WERI-Rb-1 (cell line): ENCODE measurements at places on chromosomes 1 and 21.
A peak's percentile ranks its signal among the peaks of the same experiment; 100 is the strongest.

DNA sequence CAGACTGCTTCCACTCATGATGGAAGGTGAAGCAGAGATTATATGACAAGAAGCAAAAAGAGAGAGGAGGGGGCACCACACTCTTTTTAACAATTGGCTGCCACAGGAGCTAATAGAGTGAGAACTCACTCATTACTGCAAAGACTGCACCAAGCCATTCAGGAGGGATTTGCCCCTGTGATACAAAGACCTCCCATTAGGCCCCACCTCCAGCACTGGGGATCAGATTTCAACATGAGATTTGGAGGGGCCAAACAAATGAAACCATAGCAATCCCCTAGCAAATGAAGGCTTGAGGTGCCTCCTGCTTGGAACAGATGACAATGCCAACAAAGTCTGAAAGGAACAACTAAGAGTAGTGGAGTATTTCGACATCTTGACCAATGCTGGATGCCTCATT, 122.5 kb upstream of the COA6 start:
- DNase-seq: no peak

- DNase-seq: no peak
Measured at GRCh38 chr1:154158307-154159125, 3.6 kb upstream of the NUP210L start.

GRCh38 chr1:224502459-224503160, 68.0 kb upstream of the WDR26 start:
- DNase-seq: peak; percentile 14

- no peak for DNase-seq
Measured at GRCh38 chr1:25872713-25873112, 2.8 kb downstream of the PAQR7 start.

DNA sequence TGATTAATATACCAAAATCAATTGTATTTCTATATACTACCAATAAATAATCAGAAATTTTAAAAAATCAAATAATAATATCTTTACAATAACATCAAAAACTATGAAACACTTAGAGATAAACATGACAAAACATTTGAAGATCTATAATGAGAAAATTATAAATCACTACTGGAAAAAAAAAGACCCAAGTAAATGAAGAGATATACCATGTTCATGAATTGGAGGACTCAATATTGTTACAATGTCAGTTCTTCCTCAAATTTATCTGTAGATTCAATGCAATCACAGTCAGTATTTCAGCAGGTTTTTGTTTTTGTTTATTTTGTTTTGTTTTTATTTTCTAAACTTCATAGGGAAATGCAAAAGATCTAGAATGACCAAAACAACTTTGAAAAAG, 4.2 kb upstream of the ITPKB start:
- no peak for DNase-seq

GRCh38 chr1:2174348-2175054, 20.1 kb downstream of the FAAP20 start:
- peak; percentile 71 for DNase-seq

- DNase-seq: no peak
Measured at GRCh38 chr1:194060481-194060880, 874.1 kb upstream of the B3GALT2 start.

DNA sequence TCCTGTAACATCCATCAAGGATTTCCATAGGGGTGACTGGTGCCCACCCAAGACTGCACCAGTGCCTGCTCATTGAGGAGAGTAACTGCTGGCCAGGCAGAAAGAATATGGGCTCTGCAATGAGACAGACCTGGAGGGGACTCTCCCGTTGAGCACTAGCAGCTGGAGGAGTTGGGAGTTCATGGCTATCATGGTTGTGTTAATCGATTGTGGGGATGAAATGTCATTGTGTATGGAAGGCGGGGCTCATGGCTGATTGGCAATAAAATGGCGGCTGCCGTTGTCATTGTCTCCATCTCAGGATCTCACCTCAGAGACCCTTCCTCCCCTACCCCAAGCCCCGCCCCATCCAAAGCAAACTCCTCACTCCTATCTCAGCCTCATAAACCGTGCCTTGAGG, 3.9 kb downstream of the TMEM125 start:
- DNase-seq: no peak

- DNase-seq: no peak
Measured at GRCh38 chr21:44556879-44557278, 1.7 kb downstream of the KRTAP10-3 start.

DNA sequence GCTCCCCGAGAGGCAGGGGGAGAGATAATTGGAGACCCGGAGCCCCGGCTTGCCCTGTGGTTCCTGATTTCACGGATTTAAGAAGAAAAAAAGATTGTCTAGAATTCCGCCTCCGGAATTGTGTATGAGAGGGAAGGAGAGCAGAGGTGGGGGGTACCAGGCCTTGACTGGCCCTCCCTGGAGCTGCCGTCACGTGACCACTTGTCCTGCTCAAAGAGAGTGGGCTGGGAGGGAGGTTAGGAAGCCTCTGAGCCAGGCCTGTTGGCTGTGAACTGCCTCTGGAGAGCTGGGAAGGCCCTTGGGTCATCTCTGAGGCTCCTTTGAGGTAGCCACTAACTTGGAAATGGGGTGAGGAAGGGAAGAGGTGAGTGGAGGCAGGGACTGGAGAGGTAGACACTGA, 106.5 kb downstream of the GRIK3 start:
- no peak for DNase-seq

- no peak for DNase-seq
Measured at GRCh38 chr1:161080441-161081405, 8.6 kb downstream of the NECTIN4 start.

- DNase-seq: no peak
Measured at GRCh38 chr21:29940361-29940760, 565 bp upstream of the GRIK1 start.

- no peak for DNase-seq
Measured at GRCh38 chr1:67304023-67304422, 3.6 kb upstream of the IL12RB2 start.

- DNase-seq: no peak
Measured at GRCh38 chr1:110069404-110070281, 829 bp downstream of the ALX3 start.

DNA sequence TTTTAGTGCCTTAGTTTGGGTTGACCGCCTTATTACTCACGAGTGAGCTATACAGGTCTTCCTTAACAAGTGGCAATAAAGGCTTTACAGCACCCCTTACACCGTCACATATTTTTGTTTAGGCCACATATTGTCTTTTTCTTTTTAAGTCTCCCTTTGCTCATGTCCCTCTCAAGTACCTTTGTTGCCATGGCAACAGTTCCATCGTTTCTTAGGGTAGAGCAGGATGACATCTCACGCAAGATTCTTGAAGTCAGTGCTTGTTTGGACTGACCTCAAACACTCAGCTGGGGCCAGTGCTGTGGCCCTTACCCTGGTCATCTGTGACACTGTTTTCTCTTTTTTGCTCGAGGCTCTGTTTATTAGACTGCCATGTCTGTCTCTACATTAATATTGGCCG, 69.8 kb downstream of the PBX1 start:
- no peak for DNase-seq

GRCh38 chr1:8878448-8878697, at the start of gene ENO1:
ENO1 (minus strand) TSS chr1:8878686; CDS start chr1:8874908, 3,778 bp downstream.
- DNase-seq: no peak

DNA sequence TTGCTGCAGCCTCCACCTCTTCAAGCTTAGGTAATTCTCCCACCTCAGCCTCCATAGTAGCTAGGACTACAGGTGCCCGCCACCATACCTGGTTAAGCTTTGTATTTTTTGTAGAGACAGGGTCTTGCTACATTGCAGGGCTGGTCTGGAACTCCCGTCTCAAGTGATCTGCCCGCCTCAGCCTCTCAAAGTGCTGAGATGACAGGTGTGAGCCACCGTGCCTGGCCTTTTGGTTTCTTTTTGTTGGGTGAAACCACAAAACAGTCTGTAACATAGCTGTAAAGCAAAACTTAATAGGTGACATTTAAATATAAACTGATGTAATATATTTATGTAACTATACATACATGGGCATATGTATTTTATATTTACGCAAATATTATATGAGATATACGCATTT, 3.1 kb upstream of the DNAJC11 start:
- no peak for DNase-seq

DNA sequence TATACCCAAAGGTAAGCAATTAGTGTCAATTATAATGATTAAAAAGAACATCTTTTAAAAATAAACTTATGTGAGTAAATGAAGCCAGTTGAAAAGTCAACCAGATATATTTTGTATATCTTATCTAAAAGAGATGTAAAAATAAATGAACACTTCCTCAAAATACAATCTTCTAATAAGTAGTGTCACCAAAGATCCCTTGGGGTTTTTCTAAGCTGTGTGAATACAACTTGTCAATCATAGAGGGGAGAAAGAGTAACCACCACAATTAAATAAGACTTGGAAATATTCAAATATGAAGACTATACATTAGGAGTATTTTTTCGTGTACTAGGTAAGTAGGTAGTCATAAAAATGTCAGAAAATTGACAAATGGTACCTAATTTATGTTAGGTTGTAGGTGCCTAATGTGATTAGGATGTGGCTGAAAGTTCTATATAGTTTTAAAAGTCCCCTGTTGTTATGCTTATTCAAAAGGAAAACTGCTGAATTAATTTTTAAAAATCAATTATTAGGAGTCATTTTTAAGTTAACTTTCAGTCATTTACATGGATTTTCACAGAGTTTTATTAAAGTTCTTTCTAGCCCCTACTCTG, 72.6 kb downstream of the RASAL2 start:
- DNase-seq: no peak

- DNase-seq: no peak
Measured at GRCh38 chr1:29845910-29846309, 609.6 kb downstream of the PTPRU start.

DNA sequence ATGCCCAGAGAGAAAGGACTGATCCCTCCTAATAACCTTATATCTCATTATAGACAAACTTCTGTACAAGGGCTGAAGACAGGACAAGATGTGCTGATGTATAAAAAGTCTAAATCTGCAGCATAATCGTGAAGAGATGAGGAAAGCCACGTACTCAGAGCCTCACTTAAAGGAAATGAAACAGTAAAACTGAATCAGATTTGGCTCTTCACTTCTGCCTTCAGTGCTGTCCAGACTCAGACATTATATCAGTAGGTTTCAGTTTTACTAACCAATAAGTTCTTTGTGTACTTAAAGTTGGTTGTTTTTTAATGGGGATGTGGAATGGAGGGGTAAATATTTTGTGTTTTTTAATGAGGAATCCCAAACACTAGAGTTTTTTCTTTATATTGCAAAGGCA, 45.3 kb upstream of the RGS1 start:
- no peak for DNase-seq

DNA sequence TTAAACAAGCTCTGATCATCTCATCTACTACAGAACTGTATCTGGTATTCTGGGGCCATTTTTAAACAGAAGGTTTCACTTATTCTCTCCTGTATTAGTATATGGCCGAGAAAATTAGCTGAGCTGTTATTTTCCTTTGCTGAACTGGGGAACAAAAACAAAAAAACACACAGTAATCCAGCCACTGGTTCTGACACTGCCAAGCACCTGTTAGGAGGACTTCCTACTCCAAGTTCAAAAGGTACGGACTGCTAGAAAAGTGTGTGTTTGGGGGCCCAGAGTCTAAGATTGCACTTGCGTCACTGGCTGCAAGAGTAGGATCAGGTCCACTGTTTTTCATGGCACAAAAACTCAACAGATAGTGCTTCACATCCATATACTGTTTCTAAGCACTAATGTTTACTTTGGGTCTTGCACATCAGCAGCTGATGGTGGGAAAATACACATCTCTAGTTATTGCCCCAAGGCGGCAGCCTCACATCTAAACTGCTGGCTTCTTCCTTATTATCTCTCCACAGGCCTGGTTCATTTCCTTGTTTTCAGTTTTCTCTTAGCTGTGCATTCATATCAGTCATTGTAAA, 226.1 kb downstream of the FGGY start:
- no peak for DNase-seq

GRCh38 chr1:206105464-206105995, 11.7 kb downstream of the AVPR1B start:
- DNase-seq: no peak

DNA sequence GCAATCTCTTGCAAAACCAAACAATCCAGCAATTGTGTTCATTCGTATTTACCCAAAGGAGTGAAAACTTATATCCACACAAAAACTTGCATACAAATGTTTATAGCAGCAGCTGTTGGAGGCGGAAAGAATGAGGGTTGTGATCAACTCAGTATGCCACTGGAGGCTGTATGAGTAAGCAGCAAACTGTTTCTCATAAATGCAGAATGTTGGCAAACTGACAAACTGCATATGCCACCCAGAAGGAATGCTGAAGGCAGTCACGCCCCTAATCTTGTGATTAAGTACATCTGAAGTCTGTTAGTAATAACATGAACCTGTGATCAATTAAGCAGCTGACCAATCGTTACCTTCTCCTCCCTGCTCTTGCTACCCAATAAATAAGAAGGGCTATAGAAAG, 60.5 kb upstream of the CR2 start:
- DNase-seq: no peak

DNA sequence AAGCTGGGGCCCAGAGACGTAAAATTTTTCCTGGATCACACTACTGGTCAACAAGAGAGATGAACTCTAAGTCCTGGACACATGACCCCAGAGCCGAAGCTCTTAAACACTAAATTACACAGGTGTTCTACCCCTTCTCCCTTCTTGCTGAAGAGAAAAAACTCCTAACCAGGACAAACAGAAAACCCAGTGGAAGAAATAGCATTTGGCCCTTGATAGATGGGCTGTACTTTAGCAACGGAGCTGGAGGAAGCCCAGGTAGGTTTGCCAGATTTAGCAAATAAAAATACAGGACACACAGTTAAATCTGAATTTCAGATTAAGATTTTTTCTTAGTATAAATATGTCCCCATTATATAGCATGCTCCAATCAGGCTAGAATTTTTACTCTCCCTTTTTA, 72.7 kb downstream of the DIRAS3 start:
- DNase-seq: no peak

GRCh38 chr1:227733751-227734545, 1.2 kb downstream of the JMJD4 start:
- no peak for DNase-seq

- no peak for DNase-seq
Measured at GRCh38 chr1:15308135-15308534, 61.1 kb downstream of the FHAD1 start.

- DNase-seq: no peak
Measured at GRCh38 chr1:225228871-225229303, 199.0 kb downstream of the LBR start.

GRCh38 chr1:46401154-46401913, 7.2 kb downstream of the FAAH start:
- no peak for DNase-seq
